ENCODE measurements at places on chromosomes 12 and 14. TPM values are rescaled to one million over a fixed set of nuclear protein-coding genes. Genes with fewer than 3 reads are reported as not detected.
A peak's percentile ranks its signal among the peaks of the same experiment; 100 is the strongest.

GPX2 gene
- not detected for total RNA-seq

DNA sequence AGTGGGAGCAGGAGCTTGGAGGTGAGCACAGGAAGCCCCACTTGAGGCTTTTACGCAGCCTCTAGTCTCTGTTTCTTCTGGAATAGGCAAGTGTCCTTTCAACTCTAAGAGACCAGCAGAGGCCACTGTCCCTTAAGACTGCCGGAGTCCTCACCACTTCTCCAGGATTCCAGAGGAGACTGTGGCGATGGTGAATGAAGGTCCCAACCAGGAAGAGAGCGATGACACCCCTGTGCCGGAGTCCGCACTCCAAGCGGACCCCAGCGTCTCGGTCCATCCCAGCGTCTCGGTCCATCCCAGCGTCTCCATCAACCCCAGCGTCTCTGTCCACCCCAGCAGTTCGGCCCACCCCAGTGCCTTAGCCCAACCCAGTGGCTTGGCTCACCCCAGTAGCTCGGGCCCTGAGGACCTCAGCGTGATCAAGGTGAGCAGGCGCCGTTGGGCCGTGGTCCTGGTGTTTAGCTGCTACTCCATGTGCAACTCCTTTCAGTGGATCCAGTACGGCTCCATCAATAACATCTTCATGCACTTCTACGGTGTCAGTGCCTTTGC is 442 bp downstream of the FLVCR2 start:
- H3K27me3 ChIP-seq = peaks cover 4% of the 10 kb centered on the region
- no peak overlapping the region for H3K27ac ChIP-seq

DNA sequence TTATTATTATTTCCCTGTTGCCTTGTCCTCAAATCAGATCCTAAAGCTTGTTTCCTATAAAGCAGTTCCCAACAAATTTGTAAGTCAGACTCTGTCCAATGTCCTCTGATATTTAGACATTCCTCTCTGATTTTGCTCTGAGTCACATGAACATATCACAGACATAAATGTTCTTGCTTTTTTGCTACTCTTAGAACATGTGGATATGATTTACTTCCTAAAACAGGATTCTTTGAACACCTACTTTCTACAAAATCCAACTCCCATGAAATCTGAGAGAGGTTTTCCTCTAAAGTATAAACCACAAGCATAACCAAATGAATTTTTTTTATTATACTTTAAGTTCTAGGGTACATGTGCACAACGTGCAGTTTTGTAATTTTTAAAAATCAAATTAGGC is 181.3 kb upstream of the SLC38A2 start:
- H3K27ac ChIP-seq = no peak overlapping the region
- peaks cover 34% of the 10 kb centered on the region for H3K4me1 ChIP-seq
- no peak overlapping the region for H3K4me3 ChIP-seq
- peaks cover 27% of the 10 kb centered on the region for H3K36me3 ChIP-seq

DNA sequence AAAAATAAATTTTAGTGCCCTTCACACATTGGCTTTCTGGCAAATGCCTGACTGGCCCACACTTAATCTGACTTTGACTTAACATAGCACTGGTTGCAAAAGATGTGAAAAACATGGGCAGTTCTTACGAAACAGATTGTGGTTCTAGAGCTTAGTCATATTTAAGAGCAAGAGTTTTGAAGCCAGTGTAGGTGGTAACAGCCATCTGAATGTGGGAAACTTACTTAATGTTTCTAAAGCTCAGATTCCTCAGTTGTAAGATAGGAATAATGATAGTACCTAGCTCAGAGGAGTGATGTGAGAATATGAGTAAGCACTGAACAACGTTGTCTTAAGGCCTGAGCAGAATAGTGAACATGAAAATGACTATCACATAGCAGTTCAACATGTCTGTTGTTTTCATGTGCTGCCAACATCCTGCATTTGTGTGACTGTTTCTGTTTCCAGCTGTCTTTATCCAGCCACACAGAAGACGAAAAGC is 262.7 kb downstream of the SYT1 start:
- no peaks in the 10 kb centered on the region for H3K36me3 ChIP-seq
- no peak overlapping the region for H3K4me3 ChIP-seq
- H3K27ac ChIP-seq = no peak overlapping the region

- peaks cover 4% of the 10 kb centered on the region for H3K36me3 ChIP-seq
- no peak overlapping the region for H3K27ac ChIP-seq
- H3K4me1 ChIP-seq = peaks cover 6% of the 10 kb centered on the region
- H3K27me3 ChIP-seq = no peaks in the 10 kb centered on the region
- no peak for DNase-seq
- H3K4me3 ChIP-seq = no peak overlapping the region
Measured at GRCh38 chr12:101857043-101857558, 20.3 kb upstream of the DRAM1 start.

- no peak overlapping the region for H3K4me3 ChIP-seq
- DNase-seq = no peak
- peaks cover 4% of the 10 kb centered on the region for H3K27me3 ChIP-seq
- no peak overlapping the region for H3K27ac ChIP-seq
- no peaks in the 10 kb centered on the region for H3K4me1 ChIP-seq
Measured at GRCh38 chr12:11635341-11635740, 14.1 kb upstream of the ETV6 start.

TPPP2 gene
- not detected for total RNA-seq

ITGB7 gene
- total RNA-seq = 621 TPM

GRCh38 chr12:67515679-67516340 is 132.7 kb upstream of the DYRK2 start:
- DNase-seq = peak; percentile 74
- peaks cover 2% of the 10 kb centered on the region for H3K36me3 ChIP-seq
- H3K27ac ChIP-seq = peak overlapping the region; percentile 87
- H3K4me1 ChIP-seq = peaks cover 41% of the 10 kb centered on the region

BICDL1 gene
- total RNA-seq = 65.9 TPM

DNA sequence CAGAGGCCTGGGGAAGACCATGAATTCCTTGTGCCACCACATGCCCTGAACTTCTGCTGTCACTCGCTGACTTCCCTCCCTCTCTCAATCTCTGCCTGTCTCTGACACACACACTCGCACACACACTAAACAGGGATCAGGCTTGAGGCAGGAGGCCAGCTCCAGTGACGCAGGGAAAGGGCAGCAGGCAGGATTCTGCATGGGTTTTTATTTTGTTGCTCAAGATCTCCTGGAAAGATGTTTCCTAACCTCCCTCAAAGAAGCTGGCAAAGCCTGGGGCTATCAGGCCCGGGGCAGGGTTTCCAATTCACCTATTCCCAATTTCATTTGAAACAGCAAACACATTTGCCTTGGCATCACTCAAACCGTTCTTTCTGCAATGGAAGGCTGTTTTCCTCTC is 27.7 kb upstream of the PEX5 start:
- H3K27me3 ChIP-seq = peaks cover 16% of the 10 kb centered on the region
- H3K4me3 ChIP-seq = no peak overlapping the region
- DNase-seq = no peak
- H3K36me3 ChIP-seq = no peaks in the 10 kb centered on the region
- peaks cover 4% of the 10 kb centered on the region for H3K4me1 ChIP-seq

GRCh38 chr12:118140825-118141224 is 4.9 kb downstream of the PEBP1 start:
- no peaks in the 10 kb centered on the region for H3K27me3 ChIP-seq
- no peak overlapping the region for H3K27ac ChIP-seq
- peaks cover 17% of the 10 kb centered on the region for H3K4me1 ChIP-seq
- H3K36me3 ChIP-seq = peaks cover 52% of the 10 kb centered on the region

ANO2 gene
- not detected for total RNA-seq

DNA sequence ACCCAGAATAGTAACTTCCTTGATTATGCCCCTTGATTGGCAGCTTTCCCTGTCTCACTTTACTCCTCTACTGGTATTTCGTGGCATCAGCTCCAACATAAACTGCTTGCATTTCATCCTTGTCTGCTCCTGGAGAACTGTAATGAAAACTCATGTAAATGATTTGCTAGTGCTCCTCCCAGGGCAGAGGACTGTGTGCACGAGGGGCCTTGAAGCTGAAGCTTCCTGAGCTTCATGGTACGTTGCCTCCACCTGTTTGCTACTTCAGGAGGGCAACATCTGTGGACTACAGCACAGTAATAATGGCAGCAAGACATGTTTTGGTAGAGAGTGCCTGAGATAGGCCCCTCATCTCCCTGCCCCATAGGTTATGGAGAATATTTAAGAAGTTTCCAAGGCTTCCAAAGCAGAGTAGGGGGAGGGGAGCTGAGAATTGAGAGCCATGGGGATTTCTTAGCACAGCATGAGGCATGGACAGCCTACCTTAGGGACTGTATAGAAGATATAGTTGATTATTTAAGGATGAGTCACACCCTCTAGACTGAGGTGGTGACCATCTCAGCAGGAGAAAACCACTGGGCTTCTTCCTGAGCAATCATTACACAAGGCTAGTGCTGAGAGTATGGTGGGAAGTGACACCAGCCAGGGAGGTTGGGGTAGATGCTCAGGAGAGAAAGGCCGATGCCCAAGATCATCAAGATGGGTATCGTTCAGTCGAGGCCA is 29.5 kb downstream of the CCDC198 start:
- H3K4me3 ChIP-seq = no peak overlapping the region
- H3K4me1 ChIP-seq = no peaks in the 10 kb centered on the region
- no peak overlapping the region for H3K27ac ChIP-seq
- DNase-seq = no peak
- no peaks in the 10 kb centered on the region for H3K36me3 ChIP-seq

DNA sequence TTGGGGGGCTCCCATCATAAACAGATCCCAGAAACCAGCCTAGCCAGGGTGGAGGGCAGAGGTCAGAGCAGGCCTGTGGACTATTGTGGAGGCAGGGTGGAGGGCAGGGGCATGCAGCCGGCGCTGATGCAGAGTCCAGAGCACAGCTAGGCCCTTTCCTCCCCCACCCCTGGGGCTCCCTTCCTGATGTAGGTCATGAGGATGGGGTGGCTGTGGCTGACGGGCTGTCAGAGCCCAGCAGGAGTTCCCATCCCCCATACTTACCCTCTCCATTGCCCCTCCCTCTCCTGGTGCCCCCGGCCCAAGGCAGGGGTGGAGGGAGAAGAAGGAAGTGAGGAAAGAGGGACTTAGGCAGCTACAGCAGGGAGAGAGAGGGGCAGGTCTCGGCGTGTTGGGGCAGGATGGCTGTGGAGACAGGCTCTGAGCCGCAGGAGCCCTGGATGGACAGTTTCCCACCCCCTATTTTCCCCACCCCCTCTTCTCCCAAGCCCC is 5.7 kb upstream of the ZNF385A start:
- H3K27me3 ChIP-seq = peaks cover 2% of the 10 kb centered on the region
- DNase-seq = no peak
- H3K27ac ChIP-seq = no peak overlapping the region
- H3K4me1 ChIP-seq = peaks cover 38% of the 10 kb centered on the region
- H3K36me3 ChIP-seq = peaks cover 24% of the 10 kb centered on the region
- no peak overlapping the region for H3K4me3 ChIP-seq

DNA sequence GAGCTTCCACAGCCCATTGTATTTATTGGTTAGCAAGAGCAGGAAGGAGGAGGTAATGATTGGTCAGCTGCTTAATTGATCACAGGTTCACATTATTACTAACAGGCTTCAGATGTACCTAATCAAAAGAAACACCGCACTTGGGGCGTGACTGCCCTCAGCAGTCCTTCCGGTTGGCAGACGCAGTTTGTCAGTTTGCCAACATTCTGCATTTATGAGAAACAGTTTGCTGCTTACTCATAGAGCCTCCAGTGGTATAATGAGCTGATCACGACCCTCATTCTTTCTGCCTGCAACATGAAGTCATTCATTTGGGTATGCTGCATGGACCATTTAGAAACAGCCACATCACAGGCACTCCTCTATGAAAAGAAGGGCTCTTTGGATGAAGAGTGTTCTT is 42.5 kb upstream of the PPM1H start:
- H3K4me1 ChIP-seq = no peaks in the 10 kb centered on the region
- no peaks in the 10 kb centered on the region for H3K36me3 ChIP-seq
- H3K27me3 ChIP-seq = no peaks in the 10 kb centered on the region
- H3K4me3 ChIP-seq = no peak overlapping the region
- H3K27ac ChIP-seq = no peak overlapping the region

CCDC38 gene
- not detected for total RNA-seq

GRCh38 chr12:124939421-124940142 is 25.1 kb upstream of the UBC start:
- peak; percentile 89 for DNase-seq
- no peak overlapping the region for H3K4me3 ChIP-seq
- peaks cover 26% of the 10 kb centered on the region for H3K4me1 ChIP-seq
- no peaks in the 10 kb centered on the region for H3K27me3 ChIP-seq
- H3K27ac ChIP-seq = no peak overlapping the region
- peaks cover 14% of the 10 kb centered on the region for H3K36me3 ChIP-seq

- H3K27me3 ChIP-seq = no peaks in the 10 kb centered on the region
- no peak overlapping the region for H3K4me3 ChIP-seq
Measured at GRCh38 chr14:59215322-59215721, 26.9 kb downstream of the DAAM1 start.

DNA sequence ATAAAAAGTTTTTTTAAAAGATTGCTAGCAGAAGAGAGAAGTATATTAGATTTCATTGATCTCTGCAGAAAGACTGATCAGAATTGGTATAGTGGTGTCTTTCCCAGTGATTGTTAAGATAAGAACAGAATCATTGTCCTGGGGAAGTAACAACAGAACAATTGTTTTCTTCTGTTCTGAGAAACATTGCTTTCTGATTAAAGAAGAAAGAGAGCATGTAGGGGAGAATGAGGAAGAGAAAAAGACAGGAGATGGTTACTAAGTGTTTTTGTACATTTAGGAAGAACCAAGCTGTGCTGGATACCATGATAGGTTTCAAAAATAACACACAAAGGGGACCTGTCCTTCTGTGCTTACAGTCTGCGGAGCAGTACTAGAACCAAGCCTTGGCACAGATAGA is 5.0 kb downstream of the USP30 start:
- no peaks in the 10 kb centered on the region for H3K27me3 ChIP-seq
- no peak for DNase-seq
- H3K4me1 ChIP-seq = peaks cover 8% of the 10 kb centered on the region
- H3K4me3 ChIP-seq = no peak overlapping the region

MIPOL1 gene
- total RNA-seq = not detected

DNA sequence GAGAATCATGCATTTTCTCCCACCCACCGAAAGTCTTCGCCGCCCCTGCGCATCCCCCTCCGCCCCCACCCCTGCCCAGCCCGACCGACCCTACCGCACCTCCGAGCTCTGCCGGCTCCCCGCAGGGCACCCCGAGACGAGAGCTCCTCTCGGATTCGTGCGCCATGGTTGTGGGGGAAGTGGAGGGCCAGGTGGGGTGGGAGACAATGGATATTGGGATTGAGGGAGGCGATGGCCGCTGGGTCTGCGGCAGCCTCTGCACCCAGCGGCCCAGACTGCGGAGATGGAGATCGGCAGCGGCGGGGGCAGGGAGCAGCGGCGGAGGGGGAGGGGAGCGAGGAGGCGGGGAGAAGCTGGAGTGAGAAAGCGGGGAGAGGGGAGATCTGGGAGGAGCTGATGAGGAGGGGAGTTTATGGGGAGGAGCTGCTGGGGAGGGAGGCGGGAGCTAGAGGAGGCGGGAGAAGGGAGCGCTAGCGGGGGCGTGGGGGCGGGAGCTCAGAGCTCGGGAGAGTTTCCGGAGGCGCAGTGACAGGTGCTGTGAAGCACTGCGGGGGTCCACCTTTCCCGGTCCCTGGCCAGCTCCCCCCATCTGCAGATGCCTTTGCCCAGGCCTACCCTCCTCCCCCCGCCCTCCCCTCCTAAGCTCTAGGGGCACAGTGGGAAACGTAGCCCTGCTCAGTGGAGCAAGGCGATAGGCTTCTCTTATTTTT is at the start of gene SALL2:
TSS of gene SALL2 (minus strand) at position 385 of the 710 bp plus-strand sequence. CDS start at position 166, 219 bp downstream.
- no peaks in the 10 kb centered on the region for H3K36me3 ChIP-seq
- DNase-seq = peak; percentile 62
- peaks cover 5% of the 10 kb centered on the region for H3K27me3 ChIP-seq
- H3K27ac ChIP-seq = peak within 1 kb of the TSS; percentile 79
- H3K4me1 ChIP-seq = peaks cover 15% of the 10 kb centered on the region
- peak within 1 kb of the TSS; percentile 75 for H3K4me3 ChIP-seq

GRCh38 chr12:30847259-30847658 is 79.3 kb upstream of the TSPAN11 start:
- no peaks in the 10 kb centered on the region for H3K27me3 ChIP-seq
- no peak overlapping the region for H3K27ac ChIP-seq
- peak; percentile 73 for DNase-seq
- no peaks in the 10 kb centered on the region for H3K36me3 ChIP-seq
- H3K4me3 ChIP-seq = no peak overlapping the region

TSPAN9 gene
- total RNA-seq = not detected

ACOT2 gene
- total RNA-seq = 11.0 TPM

Measured in activated CD4-positive, alpha-beta T cell treated with anti-CD3 and anti-CD28 coated beads, Interleukin-2, amount 10 ng/mL, durations not matched to agents 7 days and 5 days (primary cell).